ENCODE measurements at places on chromosomes 12 and 14.

DNA sequence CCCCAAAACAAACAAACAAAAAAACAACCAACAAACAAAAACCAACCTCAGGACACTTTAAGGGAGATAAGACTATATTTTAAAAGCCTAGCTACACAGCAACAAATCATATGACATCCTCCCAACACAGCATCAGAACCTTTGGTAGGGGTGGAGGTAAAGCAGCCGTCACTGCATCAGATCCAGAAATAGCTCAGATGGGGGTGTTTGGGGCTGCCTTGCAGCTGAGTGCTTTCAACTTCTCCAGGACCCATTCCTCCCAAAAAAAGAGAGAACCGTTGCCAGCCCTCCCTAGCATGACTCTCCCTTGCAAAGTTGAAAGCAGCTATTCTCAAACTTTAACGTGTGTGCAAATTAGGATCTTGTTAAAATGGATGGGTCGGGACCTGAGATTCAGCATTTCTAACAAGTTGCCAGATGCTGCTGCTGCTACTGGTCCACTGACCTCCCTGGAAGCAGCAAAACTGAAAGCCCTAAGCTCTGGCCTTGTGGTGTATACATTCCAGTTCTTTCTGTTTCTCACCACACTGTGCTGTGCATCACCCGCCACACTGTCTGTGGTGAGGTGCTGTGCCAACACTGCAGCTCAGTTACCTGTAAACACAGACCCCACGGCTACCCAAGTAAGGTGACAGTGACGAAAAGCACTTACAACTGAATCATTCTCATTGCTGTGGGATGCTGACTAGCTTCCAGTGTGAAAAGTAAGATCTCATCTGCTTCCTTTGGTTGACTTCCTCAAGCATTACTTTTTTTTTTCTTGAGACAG, 54.0 kb downstream of the SLC38A1 start:
- peak; percentile 16 for DNase-seq

DNA sequence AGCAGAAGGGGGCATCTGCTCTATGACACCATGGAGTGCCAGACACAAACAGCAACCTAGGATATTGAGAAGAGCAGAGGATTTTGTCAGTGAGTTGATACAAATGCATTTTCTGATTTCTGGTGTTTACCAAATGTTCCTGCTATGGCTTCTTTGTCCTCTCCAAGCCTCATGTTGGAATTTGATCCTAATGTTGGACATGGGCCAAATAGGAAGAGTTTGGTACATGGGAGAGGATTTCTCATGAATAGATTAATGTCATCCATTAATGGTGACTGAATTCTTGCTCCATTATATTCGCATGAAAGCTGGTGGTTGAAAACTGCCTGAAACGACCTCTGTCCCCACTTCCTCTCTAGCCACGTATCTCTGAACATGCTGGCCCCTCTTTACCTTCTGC, 1002.2 kb upstream of the FLRT2 start:
- no peak for DNase-seq

DNA sequence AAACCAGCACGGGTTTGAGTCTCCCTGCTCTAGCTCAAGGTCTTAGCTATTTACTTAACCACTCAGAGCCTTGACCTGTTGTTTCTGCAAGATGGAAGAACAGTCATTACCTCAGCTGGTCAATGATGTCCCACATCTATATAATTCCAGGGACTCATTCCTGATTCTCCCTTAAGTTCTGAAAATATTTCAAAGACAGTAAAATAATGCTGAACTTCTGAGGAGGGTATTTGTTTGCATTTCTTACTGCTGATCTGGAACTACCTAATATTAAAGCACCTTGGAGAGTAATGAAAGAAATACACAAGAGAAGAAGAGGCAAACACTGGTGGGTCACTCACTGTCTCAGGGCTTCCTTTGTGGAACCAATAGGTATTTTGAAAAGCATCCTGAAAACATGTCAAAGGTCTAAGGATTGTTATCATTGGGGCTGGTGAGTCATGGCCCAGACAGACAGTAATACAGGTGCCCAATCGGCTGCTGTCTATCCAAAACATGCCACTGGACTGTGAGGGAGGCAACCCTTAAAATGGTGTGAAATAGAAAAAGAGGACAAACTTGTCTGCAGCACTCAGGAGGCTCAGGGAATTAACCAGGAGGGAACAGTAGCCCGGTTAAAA, 88.7 kb upstream of the EGLN3 start:
- DNase-seq: no peak

DNA sequence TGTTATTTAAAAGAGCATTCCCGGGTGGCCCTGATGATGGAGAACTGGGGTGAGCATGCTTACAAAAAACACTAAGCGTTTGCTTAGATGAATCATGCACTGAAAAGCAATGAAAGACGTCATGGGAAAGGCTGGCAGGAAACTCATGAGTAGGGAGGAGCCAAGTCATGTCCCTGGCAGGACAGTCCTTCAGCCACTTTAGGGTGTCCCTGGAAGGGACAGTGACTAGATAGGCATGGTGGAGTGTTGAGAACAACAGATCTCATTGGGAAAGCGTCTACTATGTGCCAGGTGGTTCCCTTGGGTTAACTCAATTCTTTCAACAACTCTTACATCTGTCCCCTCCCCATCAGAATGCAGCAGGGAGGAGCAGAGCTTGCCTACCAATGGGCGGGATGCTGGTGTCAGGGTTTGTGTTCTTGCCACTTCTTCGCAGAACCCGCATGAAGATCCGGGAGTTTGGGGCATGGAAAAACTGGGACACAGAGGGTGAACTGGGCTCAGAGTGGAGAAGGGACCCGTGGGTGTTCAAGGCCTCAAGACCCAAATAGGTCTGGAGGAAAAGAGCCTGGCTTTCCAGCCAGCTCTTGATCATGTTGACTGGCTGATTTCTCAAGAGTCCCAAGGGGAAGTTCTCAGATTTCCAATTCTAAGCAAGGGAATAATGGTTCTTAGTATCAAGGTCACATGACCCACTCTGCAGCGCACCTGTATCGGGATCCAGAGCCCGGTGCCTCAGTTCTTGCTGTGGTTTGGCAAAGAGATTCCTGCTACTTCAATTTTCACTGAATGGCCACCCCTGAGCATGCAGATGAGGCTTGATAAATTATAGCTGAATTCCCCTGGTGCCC, 653.9 kb upstream of the TBX3 start:
- DNase-seq: no peak

GRCh38 chr14:105465209-105466031, 9.2 kb upstream of the CRIP2 start:
- no peak for DNase-seq

- peak; percentile 38 for DNase-seq
These were observed 4.5 kb upstream of the IRF2BPL start for GRCh38 chr14:77032844-77033621.

GRCh38 chr14:66426451-66426850, 59.7 kb upstream of the CCDC196 start:
- DNase-seq: no peak

DNA sequence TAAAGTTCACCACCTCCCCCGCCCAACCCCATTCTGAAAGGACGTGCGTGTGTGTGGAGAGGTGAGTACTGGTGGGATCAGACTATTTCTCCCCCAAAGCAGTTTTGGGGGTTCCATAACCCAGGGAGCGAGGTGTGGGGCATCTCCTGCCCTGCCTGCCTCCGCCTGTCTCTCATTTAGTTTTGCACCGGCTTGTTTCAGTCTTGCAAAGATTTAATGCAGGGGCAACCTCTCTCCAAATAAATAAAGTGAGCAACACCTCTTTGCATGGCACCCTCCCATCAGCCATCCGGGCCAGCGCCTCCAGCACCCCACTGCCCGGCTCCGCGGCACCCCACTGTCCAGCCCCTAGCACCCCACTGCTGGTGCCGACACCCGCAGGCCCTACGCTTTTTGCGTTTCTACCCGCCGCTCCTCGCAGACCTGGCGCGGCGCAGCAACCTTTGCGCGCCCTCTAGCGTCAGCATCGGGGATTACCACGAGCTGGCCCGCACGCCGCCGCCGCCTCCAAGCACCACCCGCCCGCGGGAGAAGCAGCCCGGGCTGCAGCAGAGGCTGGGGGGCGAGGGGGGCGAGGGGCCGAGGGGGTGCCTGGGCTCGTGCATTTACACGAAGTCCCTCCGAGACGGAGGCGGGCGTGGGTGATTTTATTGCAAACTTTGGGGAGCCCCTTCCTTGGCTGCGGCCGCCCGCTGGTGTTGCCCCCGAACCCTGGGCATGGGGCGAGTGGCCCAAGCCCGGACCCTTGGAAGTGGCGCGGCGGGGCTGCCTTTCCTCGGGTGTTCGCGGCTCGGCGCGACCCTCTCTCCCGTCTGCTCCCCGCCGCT, 55.8 kb upstream of the VRK1 start:
- peak; percentile 65 for DNase-seq

DNA sequence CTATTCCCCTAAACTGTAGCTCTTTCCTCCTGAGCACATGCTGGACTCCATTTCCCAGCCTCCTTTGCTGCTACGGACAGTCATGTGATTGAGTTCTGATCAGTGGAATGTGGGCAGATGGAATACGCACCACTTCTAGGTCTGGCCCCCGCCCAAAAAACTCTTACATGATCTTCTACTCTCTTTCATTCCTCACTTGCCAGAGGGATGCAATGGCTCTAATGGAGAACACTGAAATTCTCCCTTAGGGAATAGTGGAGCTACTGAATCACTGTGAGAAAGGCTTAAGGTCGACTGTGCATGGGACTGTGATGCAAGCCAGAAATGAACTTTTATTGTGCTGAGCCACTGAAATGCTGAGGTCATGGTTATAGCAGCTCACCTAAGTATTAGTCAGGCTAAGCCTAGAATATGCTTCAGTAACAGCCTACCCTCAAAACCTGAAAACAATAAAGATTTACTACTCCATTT, 13.0 kb upstream of the TMED2 start:
- no peak for DNase-seq

GRCh38 chr14:101504096-101504948, 57.0 kb upstream of the DIO3 start:
- DNase-seq: no peak

DNA sequence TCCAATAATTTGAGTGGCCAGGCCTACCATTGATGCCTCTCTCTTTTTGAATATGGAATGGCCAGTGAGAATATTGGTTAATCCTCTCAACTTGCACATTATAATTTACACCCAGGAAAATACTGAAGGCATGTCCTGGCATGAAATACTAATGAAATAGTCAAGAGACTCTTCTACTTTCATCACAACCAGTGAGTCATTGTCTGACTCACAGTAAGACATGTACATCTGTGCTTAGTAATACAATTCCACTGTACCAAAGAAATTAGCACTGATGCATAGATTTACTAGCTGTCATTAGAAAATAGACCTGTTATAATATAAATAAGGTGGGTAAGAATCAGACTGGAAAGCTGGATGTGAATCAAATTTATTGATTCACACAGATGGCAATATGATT, 31.6 kb downstream of the KCNC2 start:
- DNase-seq: no peak

DNA sequence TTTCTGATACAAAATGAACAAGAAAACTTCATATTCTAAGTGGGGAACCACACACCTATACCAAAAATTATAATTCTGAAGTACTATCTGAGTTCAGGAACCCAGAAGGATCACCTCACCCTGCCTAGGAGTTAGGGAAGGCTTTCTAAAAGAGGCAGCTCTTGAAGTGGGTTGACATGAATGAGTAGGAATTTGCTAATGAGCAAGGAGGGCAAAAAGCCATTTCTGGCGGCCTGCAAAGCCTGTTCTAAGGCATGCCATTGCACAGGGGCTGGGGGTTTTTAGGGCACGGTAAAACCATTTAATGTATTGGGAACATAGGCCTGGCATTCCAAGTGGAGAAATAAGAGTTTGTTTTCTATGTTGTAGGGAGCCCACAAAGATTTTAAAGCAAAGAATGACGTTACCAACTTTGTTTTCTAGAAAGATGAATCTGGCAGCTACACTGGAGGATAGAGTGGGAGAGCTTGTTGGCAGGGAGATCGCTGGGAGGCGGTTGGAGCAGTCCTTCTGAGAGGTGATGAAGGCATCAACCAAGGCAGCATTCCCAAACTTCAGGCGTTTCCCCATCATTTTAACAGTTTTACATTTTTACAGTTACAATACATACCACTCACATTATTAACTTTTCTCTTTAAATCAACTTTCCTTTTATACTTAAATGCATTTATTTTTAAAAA, 14.1 kb downstream of the IFT43 start:
- DNase-seq: no peak

DNA sequence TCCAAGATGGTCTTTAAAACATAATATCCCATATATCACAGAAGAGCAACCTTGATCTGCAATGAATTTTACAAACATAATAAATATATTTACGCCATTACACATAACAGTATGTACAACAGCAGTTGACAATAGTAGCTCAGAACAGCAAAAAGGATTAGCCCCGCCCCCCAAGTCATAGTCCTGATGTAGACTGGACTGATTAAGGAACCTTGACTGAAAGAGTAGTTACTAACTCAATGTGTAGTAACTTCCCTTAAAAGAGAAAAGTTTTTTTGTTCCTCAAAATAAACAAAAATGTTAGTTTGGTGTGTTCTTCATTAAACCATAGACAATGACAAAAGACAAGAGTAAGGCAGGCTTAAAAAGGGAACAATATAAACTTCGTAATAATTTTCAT, 44.5 kb downstream of the GTF2A1 start:
- no peak for DNase-seq

DNA sequence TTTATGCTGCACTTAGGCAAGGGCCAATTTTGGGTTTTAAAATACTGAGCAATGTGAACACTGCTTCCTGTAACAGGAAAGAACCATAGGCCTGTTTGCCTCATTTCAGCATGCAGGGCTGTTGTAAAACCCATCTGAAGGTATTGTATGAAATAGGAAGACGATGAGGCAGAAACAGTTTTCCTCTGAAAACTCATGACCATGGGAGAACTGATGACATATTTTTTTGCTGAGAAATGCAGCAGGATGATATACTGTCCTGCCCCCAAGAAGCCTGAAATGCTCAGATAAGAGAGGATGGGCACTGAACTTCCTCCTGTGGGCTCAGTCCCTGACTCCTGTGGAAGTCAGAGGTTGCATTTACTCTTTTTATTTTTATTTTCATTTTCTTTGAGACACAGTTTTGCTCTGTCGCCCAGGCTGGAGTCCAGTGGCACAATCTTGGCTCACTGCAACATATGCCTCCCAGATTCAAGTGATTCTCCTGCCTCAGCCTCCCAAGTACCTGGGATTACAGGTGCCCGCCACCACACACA, 17.4 kb downstream of the PYGL start:
- no peak for DNase-seq

GRCh38 chr14:43338713-43339112, 1168.4 kb downstream of the FSCB start:
- DNase-seq: no peak

GRCh38 chr14:58200480-58200841, 512 bp downstream of the ACTR10 start:
- no peak for DNase-seq

- no peak for DNase-seq
These were observed 60.0 kb upstream of the TRAF3 start for GRCh38 chr14:102717276-102717675.

Data from activated naive CD4-positive, alpha-beta T cell (primary cell).